Left renal cortex interstitium (tissue), 4 donors: ENCODE measurements at places on chromosomes 3 and 15.

DNA sequence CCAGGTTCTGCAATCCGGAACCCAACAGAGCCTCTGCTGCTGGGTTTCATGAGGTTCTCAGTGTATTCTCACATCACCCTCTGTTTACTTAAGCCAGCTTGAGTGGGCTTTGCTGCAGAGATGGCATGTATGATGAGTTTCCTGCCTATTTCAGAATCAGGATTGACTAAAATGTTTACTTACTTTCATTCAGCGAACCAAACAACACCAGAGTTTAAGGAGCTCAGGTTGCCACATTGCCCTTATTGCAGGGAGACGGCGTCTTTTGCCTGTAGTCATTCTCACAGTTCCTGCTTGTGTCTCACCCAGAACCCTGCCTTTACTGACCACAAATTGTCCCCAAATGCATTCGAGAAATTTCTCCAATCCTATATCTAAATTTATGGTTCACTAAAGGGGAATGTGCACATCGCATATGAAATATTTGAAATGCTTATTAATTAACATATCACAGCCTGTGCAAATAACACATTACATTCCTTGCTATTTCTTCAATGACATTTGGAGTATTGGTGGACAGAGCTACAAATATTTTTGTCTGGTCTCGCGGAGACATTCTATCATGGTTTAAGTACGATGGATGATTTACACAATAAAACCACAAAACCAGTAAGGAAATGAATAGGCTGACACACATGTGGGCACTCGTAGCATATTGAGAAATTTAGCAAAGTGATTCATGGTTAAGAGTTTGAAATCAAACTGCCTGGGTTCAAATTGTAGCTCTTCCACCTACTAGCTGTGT is 377.2 kb upstream of the CFAP20DC start:
- DNase-seq: no peak

GRCh38 chr3:66642484-66642883 is 141.7 kb upstream of the LRIG1 start:
- DNase-seq: no peak

GRCh38 chr3:16173283-16174025 is 1.0 kb upstream of the GALNT15 start:
- no peak for DNase-seq

GRCh38 chr3:179308001-179308400 is 14.8 kb upstream of the ZNF639 start:
- DNase-seq: no peak

- no peak for DNase-seq
Observed at GRCh38 chr15:48887144-48887543, 9.2 kb downstream of the EID1 start.

GRCh38 chr15:41256577-41257038 is 25.5 kb downstream of the CHP1 start:
- no peak for DNase-seq

DNA sequence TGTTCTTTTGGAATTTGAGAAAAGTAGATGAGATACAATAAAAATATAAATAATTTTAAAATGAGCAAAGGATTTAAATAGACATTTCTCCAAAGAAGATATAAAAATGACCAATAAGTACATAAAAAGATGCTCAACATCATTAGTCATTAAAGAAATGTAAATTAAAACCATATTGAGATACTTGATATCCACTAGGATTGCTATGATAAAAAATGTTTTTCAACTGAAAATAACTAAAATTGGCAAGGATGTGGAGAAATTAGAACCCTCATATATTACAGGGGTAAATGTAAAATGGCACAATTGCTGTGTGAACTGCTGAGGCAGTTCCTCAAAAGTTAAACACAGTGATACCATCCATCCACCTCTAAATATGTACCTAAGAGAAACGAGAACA is 38.8 kb downstream of the LRRFIP2 start:
- DNase-seq: no peak

DNA sequence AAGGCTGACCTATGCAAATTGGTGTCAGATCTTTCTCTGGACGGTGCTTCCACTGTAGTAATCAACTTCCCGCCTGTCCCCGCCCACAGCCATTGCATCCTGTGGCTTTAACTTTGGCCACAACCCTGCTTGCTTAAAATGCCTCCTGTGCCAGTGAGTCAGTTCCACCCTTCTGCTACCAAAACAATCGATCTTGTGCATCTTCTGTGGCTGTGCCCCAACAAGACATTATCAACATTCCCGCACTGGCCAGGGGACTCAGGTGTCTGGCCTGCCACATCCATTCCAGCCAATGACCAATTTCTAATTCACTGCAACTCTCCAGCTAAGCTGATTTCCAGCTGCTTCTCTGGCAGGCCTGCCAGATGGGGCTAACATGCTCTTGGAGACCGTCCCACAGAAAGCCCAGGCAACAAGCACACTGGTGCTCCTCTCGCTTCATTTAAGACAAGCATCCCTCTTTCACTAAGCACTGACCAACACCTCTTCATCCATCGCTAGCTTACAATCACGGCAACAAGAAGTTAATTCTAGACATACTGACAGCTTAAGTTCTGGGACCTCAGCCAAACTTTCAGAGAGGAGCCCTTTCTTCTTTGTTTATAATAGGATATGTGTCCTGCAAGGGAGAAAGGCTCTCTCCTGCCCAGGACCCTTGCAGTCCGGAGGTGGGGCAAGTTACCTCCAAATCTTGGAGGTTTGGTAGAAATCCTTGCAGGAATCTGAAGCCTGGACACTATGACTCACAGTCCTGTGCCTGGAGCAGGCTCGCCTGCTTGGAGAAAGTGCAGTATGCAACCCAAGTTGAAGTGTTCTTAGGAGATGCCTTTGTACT is 6.7 kb downstream of the CA12 start:
- no peak for DNase-seq

GRCh38 chr3:54123003-54123775 is 837 bp downstream of the CACNA2D3 start:
- no peak for DNase-seq

DNA sequence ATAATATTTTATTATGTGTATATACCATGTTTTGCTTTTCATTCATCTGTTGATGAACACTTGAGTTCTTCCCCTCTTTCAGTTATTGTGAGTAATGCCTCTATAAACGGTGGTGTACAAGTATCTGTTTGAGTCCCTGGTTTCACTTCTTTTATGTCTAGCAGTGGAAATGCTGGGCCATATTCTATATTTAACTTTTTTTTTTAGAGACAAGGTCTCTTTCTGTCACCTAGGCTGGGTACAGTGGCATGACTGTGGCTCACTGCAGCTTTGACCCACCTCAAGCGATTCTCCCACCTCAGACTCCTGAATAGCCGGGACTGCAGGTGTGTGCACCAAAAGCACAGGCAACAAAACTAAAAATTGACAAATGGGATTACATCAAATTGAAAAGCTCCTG is 19.9 kb downstream of the GOLM2 start:
- no peak for DNase-seq

DNA sequence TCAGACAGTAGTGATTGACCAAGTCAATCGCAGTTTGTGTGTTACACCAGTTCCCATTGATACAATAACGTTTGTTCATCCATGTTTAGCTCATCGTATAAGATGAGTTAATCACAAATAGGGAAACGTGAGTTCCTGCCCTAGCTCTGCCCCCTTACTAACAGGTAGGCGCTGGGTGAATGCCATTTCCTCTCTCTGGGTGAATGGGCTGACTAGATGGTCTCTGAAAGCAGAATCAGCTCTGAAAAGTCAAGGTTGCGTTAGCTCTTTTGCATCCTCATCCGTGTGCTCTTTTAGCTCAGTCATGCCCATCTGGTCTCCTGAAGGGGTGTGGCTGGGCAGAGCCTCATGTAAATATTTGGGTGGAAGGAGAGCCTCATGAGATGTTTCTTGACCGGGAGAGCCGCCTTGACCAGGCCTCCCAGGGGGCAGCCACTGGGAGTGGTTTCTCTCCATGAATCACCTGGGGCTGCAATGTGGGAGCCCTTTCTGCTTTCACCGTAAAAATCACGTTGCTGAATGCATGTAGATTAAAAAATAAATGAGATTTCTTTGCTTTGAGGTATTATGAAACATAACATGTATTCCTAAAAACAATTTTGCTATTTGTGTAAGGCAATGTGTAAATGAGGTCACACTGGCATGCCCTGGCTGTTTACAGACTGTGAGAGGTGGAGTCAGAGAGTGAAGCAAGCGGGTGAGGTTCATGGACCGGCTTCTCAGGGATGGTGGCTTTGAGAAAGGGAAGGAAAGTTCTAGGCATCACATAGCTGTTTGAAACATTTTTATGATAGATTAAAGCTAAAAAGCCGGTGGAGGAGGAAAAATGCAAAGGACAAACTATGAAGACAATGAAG is 108.4 kb upstream of the RASGRP1 start:
- no peak for DNase-seq

GRCh38 chr15:77807115-77807514 is 174.4 kb upstream of the LINGO1 start:
- no peak for DNase-seq

DNA sequence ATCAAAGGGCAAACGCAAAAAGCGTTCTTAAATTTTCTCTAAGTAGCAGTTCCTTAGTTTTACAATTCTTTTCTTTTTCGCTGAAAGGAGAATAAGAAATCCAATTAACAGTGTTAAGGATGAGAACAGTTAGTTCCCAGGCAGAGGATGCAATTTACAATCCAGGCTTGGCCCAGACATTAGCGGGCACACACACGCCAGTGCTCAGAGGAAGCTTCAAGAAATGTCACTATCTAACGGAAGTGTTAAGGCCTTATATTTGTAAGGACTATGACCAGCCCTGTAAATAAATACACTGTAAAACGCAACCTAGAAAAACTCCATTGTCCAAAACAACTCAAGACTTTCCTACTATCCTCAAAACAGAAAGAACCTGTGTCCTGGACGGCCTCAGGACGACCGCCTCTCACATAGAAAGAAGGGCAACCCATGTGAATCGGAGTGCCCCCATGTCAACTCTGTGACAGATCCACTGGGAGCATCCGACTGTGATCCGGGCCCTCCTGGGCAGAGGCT is 1.3 kb downstream of the ACAP2 start:
- DNase-seq: no peak

- no peak for DNase-seq
Observed at GRCh38 chr3:48558493-48559134, 2.0 kb upstream of the PFKFB4 start.

DNA sequence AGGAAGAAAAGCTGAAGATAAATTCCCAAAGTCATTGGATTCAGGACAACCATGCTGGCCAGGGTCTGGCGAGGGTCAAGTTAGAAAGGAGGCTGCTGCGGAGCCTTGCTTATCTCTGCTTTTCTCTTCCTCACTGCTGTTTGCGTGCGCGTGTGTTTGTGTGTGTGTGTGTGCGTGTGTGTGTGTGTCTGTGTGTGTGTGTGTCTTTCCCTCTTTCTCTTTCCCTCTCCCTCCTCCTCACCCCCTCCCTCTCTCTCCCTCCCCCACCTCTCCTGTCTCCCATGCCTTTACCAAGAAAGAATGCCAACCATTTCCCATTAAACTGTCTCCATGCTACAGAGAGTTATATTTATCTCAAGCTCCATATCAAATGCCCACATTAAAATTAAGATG is at the start of gene COLQ:
COLQ (minus strand) TSS at position 134 of the 393 bp plus-strand sequence; CDS start at position 53, 81 bp downstream.
- DNase-seq: no peak

DNA sequence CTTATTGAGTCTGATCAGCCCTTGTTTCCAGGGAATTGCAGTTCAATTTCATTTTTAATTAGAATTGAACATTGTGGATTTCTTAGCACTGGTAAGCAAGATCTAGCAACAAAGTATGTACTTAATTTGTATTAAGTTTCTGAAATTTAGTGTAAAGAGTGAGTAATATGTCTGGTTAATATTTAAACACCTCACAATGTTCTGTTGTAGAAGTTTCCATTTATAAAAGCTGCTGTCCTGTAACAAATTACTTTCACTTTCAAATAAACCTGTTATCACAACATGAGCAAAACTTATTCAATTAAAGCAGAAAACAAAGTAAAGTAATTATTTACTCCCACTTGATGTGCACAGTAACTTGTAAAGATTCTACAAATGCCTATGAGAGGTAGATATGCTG is 448.5 kb downstream of the NAALADL2 start:
- DNase-seq: no peak

- DNase-seq: no peak
Observed at GRCh38 chr3:196320137-196320536, 2.1 kb upstream of the DYNLT2B start.

DNA sequence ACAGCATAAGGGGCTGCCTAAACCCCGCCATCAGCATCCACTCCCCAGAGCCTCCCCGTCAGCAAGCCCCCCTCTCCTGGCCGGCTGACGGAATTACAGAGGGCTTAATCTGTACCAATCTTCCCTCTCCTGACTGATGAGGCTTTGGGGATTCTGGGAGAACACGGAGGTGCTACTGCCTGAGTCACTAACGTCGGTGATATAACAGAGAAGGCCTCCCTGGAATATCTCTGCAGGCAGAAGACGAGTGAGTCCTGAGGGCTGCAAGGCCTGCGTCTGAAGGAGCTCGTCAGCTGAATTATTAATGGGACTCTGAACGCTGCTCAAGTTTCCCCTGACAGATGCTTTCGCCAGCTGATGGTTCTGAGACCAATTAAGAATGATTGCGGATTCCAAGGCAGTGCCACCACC is 147.7 kb downstream of the XXYLT1 start:
- no peak for DNase-seq

DNA sequence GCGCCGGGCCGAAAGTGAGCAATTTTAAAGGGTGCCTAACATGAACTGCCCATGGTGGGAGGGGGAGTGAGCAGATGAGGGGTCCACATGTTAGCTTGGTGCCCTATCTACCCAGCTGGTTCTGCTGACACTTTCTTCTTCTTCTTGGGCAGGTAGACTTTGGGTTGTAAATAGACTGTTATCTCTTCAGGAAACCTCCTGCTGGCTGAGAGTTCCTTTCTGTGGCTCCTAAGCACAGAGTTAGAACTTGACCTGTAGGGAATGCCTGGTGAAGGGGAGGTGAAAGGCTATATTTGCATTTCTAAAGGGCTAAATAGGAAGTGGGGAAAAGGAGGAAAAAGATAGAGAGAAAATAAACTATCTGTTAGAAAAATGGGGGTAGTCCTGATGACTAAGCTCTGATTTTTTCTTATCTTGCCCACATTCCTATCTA is 521.4 kb upstream of the TGFBR2 start:
- no peak for DNase-seq

DNA sequence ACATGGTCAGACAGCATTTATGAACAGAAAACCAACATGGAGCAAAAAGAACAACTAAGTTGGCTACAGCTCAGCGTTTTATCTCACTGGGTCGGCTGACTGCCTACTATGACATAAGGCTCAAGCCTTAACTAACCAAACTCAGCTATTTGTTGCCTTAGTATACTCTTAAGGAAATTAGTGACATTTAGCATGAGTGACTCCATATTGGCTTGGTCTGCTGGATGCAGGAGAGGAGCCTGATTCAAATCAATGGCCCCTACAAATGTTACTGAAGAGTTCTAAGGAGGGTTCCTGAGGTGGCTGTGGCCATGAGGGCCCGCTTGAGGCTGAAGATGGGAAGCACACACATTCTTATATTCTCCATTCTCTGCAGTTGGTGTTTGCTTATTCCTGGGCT is 20.1 kb upstream of the ALDH1L1 start:
- no peak for DNase-seq

- no peak for DNase-seq
Observed at GRCh38 chr15:58556541-58556940, 124.8 kb downstream of the LIPC start.

GRCh38 chr3:5186858-5187155 is 700 bp upstream of the EDEM1 start:
- peak; percentile 27 for DNase-seq

GRCh38 chr3:63980830-63981498 is 42.3 kb downstream of the PSMD6 start:
- no peak for DNase-seq
